ENCODE measurements at places on chromosomes 16 and 17.

GRCh38 chr16:85004587-85005205 is 6.6 kb downstream of the ZDHHC7 start:
- no peak for DNase-seq

GRCh38 chr16:30715750-30716445 is 16.9 kb downstream of the SRCAP start:
- DNase-seq = peak; percentile 41

DNA sequence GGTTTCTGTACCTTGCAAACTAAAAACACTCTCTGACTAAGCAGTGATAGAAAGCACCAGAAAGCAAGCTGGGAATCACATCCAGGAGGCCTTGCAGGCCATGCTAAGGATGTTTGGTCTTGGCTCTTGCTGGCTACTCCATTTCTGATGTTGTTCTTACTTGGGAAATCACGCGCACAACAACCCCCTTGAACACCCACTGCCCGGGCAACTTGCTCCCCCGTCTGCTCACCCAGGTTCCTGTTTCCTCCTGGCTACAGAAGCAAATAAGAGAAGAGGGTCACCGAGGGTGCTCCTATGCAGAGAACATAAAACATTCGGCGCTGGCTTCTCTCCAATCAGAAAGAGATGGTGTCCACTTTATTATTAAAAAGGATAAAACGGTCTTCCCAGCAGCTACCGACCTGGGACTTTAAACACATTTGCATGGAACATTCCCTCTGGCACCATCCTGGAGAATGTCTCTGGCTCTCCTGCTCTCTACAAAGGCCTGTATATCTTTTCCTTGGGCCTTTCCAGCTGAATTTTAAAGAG is 271.2 kb upstream of the RPL38 start:
- no peak for DNase-seq

- DNase-seq = no peak
These were observed 48.3 kb downstream of the HIC1 start for GRCh38 chr17:2102931-2103809.

- no peak for DNase-seq
These were observed 17.1 kb downstream of the CDH16 start for GRCh38 chr16:66901626-66902025.

- no peak for DNase-seq
These were observed 26.3 kb downstream of the ARHGAP23 start for GRCh38 chr17:38454532-38454931.

- DNase-seq = no peak
These were observed at the start of gene NOTUM for GRCh38 chr17:81961087-81961511. Gene NOTUM, minus strand, starts transcription at chr17:81961187. Its CDS starts 278 bp downstream, at chr17:81960909.

- DNase-seq = no peak
These were observed 37.4 kb downstream of the RNF213 start for GRCh38 chr17:80297996-80298560.

All from activated naive CD4-positive, alpha-beta T cell treated with anti-CD3 and anti-CD28 coated beads, Interleukin-2, amount 10 ng/mL, durations not matched to agents 7 days and 5 days (primary cell).